ENCODE measurements at places on chromosomes 6 and 20. TPM values are rescaled to one million over a fixed set of nuclear protein-coding genes. Genes with fewer than 3 reads are reported as not detected.

Gene CFB
- total RNA-seq: 5.0 TPM

Gene SERAC1
- total RNA-seq: 4.1 TPM

Gene PDYN
- total RNA-seq: not detected

Gene SNRNP48
- 13.4 TPM for total RNA-seq

Gene SLC17A9
- total RNA-seq: 1.7 TPM

Gene DSP
- 241 TPM for total RNA-seq

Gene HLA-DPA1
- total RNA-seq: 35.8 TPM

Gene TFAP2D
- not detected for total RNA-seq

Gene PROKR2
- not detected for total RNA-seq

Gene CDSN
- not detected for total RNA-seq

Gene C20orf144
- not detected for total RNA-seq

Gene NR2E1
- 0.08 TPM for total RNA-seq

Gene PHACTR3
- total RNA-seq: 0.54 TPM

Gene MACROD2
- total RNA-seq: 1.6 TPM

Gene MED23
- 12.3 TPM for total RNA-seq

Gene WFDC11
- not detected for total RNA-seq

Gene LAMA2
- 344 TPM for total RNA-seq

Gene GNAS-AS1
- total RNA-seq: 0.75 TPM

Gene POM121L2
- not detected for total RNA-seq

Gene LSM2
- total RNA-seq: 24.0 TPM

Gene CD40
- total RNA-seq: 3.8 TPM

Gene TRAPPC3L
- total RNA-seq: 0.16 TPM

Gene FRS3
- total RNA-seq: 5.7 TPM

Gene RAB5IF
- total RNA-seq: 50.2 TPM

Gene ZNF311
- 0.22 TPM for total RNA-seq

Gene GUCA1A
- not detected for total RNA-seq

Gene SAPCD1
- total RNA-seq: 0.86 TPM

Gene SPINT4
- not detected for total RNA-seq

Gene IFNGR1
- total RNA-seq: 60.1 TPM

Gene LGSN
- not detected for total RNA-seq

Gene PMEPA1
- 34.8 TPM for total RNA-seq

Gene DAAM2
- total RNA-seq: 10.4 TPM
